ENCODE measurements at places on chromosomes 12 and 14. TPM values are rescaled to one million over a fixed set of nuclear protein-coding genes. Genes with fewer than 3 reads are reported as not detected.

CACNA1C gene
- 9.0 TPM for total RNA-seq

PSMB5 gene
- total RNA-seq, result 70.1 TPM

- no peak for DNase-seq
Observed at GRCh38 chr12:118164798-118165486, 29.0 kb downstream of the PEBP1 start.

- no peak for DNase-seq
Observed at GRCh38 chr14:74618078-74618952, 6.3 kb upstream of the LTBP2 start.

DNA sequence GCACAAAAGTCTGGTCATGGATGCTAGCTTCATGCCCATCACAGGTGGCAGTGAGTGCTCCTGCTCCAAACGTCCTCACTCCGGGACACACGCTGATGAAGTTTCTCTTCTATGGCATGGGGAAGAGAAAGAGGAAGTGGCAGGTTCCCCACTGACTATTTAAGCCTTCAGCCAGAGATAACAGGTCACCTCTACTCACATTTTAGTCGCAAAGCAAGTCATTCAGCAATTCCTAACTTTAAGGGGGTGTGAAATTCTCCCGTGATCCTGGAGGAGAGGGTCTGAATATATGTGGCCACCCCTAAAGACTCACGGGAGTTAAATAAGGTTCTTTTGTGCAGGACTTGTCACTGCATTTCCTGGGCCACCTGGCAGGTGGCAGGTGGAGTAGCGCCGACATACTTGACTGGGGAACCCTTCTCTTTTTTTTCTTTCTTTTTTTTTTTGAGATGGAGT lies 18.8 kb upstream of the RCOR1 start:
- no peak for DNase-seq

KRT77 gene
- not detected for total RNA-seq

DNA sequence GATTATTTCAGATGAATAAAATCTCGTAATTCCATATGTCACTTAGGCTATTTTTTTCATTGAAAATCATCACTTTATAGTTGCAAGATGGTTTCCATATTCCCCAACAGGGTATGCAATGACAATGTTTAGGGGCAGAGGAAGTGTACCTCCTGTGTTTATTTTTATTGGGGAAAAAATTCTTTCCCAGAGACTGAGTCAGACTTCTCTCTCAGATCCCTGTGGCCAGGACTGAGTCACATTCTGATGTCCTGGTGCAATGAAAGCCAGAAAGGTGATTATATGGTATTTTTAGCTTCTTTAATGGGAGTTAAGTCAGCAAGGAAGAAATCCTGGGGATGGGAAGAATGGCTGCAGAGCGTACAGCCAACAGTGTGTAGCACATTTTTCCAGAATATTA lies 196.9 kb upstream of the ALG10 start:
- no peak for DNase-seq

DNA sequence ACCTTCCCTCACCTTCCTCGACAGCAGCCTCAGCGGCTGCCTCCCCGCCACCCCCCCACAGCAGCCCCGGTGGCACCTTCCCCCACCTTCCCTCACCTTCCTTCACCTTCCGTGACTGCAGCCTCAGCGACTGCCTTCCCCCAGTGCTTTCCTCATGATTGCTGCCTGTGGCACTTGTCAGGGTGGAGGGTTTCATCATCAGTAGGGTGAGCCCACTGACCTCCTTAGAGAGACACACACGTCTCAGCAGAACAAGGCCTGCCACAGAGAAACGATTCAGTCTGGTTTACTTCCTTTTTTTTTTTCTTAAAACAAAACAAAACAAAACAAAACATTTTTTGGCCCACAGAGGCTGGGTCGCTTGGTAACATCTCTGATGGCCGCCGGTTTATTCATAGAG lies 75.0 kb downstream of the EP400 start:
- DNase-seq, result no peak

NKX2-1 gene
- total RNA-seq, result 0.22 TPM

DNA sequence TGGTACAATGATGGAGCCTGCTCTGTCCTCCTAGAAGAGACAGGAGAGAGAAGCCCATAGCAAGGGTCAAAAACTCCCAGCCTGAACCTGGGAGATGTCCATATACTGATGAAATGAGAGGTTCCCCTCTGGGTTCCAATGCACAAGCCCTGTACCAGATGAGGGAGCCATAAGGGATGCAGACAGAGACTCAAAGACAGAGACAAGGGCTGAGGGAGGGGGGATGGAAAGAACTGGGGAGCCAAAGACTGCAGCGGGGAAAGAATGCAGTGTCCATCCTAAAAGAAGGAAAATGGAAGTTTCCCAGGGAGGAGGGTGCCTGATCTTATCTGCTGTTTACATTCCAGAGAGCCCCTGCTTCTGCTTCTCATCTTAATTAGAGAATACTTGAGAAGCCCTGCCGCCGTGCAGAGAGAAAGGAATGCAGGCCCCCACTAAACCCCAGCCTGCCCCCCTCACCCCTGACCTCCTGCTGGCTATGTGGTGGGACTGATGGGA lies 27.7 kb downstream of the KRT18 start:
- DNase-seq, result no peak

- DNase-seq, result no peak
Observed at GRCh38 chr14:83707056-83707455, 1822.9 kb upstream of the FLRT2 start.

OTOGL gene
- 0.22 TPM for total RNA-seq

DNA sequence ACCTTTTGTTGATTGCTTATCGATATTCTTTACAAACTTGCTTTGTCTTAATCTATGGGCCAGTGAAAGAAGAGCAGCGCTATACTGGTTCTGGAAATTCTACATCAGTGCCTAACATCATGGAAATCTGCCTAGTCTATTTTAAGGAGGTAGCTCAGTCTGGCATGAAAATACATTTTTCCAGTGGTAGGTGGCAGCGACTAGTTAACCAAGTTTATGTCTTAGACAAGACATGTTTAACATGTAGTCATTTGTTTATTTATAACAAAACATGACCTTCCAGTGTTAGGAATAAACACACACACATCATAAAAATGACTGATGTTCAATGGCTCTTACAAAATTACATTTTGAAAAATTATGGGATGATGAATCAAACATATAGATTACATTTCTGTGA lies 336.0 kb upstream of the SOX5 start:
- no peak for DNase-seq

DNA sequence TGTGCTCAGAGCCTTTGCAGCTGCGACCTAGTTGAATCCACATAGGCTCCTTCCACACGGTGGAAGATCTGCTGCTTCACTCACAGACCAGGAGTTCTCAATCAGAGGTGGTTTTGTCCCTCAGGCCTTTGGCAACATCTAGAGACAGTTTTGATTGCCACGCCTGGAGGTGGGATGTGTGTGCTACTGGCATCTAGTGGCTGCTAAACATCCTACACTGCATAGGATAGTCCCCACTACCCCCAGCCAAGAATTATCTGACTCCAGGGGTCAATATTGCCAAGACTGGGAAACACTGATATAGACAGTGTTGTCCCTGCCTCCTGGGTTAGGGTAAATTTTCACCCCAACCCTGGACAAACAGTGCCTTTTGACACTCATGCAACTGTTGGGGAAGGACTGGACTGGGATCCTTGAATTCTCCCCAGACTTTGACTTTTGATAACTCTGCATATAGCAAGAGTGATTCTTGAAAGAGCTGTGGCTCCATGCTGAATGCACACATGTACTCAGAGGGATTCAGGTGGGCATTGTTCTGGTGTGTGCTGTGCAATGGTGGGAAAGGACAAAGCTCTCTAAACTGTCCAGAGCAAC lies 39.8 kb downstream of the BAZ2A start:
- no peak for DNase-seq

- DNase-seq, result no peak
Observed at GRCh38 chr14:71752111-71752738, 180.0 kb upstream of the RGS6 start.

GRCh38 chr14:75174066-75174465 lies 2.3 kb downstream of the TMED10 start:
- no peak for DNase-seq

TAS2R31 gene
- total RNA-seq, result 8.8 TPM

GRCh38 chr12:124823272-124823970 lies 40.2 kb downstream of the SCARB1 start:
- no peak for DNase-seq

Data from sciatic nerve (tissue), 2 donors.